ENCODE measurements at places on chromosomes 1 and 21. TPM values are rescaled to one million over a fixed set of nuclear protein-coding genes. Genes with fewer than 3 reads are reported as not detected.
A peak's percentile ranks its signal among the peaks of the same experiment; 100 is the strongest.

Gene KMO
- total RNA-seq, result 0.35 TPM

DNA sequence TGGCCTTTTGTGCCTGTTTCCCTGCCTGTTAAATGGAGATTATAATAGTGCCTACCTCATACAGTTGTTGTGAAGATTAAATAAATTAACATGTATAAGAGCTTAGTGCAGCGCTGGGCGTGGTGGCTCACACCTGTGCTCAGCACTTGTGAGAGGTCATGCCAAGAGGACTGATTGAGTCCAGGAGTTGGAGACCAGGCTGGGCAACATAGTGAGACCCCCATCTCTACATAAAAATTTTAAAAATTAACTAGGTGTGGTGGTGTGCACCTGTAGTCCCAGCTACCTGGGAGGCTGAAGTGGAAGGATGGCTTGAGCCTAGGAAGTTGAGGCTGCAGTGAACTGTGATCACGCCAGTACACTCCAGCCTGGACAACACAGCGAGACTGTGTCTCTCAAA is 12.1 kb downstream of the CAMK2N1 start:
- DNase-seq, result no peak

Gene OPRD1
- total RNA-seq, result not detected

Gene SYT6
- not detected for total RNA-seq

Gene SH2D1B
- total RNA-seq, result 0.16 TPM

DNA sequence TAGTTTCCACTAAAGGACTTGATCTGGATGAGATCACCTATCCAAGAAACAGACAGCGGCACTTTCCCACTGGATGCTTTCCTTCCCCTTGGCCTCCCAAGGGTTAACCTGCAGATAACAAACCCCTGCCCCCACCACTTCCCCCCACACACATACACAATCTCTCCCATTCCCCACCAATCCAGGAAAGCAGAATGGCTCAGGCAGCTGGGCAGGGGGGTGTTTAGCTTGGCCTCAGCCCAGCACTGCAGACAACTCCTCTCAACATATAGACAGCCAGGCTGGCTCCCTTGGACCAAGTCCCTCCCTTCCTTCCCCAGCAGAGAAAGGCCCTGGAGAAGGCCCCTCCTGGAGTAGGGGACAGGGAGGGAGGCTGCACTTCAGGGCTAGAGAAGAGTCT is 24.6 kb downstream of the PLEKHA6 start:
- DNase-seq, result no peak

DNA sequence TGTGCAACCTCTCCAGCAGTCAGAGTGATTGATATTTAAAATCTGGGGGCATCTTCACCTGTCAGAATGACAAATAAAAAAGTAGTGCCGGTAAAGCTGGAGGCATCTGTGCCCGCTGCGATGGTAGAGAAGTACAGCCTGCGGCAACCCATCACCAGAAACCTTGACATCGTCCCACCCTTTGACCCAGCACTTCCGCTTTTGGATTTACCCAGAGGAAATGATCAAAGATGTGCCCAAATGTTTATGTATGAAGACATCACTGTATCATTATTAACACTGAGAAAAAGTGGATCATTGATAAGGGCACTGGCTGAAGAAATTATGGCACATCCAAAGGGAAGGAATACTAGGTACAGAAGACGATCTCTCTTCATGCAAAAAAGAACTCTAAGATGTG is 96.0 kb downstream of the PGBD5 start:
- DNase-seq, result no peak

GRCh38 chr21:16426936-16427335 is 697.2 kb downstream of the USP25 start:
- DNase-seq, result no peak

DNA sequence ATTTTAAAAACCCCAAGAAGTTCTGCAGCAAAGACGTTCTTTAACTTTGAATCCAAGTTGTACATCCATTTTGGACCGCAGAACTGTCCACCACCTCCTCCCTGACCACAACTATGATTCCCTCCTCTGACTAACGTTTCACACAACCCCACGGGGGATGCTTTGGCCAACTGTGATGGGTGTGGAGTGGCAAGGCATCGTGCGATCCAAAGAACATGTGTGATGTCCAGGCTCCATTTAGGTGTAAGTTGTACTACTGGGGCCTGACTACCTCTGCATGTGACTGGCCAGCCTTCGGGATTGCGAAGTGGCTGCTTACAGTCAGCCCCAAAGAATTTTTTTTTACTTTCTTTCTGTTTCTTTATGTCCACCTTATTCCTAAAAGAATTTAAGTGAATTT is 6.7 kb downstream of the KCNJ15 start:
- no peak for DNase-seq

GRCh38 chr1:184595596-184595995 is 159.1 kb downstream of the EDEM3 start:
- no peak for DNase-seq

DNA sequence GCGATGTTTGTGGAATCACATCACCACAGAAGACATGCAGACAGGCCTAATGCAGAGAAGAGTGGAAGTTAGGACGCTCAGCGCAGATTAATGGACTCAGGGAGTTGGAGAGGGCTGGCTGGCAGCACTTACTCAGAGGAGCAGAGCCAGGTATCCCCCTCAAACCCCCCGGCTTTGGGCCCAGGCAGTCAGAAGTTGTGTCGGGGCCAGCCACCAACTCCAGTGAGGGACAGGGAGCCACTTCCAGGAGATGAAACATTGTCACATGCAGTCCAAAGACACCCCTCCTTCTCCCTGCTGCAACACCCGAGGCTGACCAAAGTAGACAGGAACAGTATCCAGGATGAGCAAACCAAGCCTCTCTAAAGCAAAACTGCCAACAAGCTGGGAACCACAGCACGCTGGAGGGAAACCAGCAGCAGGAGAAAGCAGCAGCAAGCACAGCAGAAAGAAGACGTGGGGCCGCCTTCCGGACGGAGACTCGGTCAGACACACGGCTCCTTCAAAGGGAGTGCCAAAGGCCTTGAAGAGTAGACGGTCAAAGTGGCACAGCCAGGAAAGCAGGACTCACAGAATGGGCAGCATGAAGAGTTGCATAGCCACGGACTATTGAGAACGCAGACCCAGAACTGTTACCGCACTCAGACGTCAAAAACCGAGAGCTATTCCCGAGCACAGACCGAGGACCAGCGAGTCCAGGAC is 149.3 kb downstream of the PCBP3 start:
- DNase-seq, result no peak

- DNase-seq, result no peak
These were observed 445.3 kb downstream of the RWDD3 start for GRCh38 chr1:95679262-95679661.

DNA sequence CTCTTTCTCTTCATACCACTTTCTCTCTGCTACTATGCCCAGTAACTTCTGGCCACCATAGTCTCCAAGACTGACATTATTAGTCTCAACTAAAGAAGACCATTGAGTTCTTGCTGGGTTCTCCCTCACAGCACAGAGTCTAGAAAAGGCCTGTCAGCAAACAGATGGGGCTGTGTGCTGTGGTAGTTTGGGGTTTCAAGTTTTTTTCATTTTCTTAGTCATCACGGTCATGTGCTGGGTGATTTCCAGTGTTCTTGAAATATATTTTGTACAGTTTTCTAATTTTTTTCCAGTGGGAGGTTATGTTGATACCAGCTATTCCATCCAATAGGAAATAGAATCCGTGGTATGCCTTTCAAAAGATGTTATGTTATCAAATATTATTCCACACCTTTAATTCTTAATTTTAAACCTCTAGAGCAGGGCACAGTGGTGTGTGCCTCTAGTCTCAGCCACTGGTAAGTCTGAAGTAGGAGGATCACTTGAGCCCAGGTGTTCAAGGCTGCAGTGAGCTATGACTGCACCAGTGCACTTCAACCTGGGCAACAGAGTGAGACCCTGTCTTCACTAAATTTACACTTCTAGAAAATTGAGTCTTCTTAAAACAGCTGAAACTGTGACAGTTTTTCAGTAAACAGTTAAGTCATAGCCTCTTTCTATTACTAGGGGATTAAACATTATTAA is 8.3 kb downstream of the CFHR2 start:
- DNase-seq, result no peak

DNA sequence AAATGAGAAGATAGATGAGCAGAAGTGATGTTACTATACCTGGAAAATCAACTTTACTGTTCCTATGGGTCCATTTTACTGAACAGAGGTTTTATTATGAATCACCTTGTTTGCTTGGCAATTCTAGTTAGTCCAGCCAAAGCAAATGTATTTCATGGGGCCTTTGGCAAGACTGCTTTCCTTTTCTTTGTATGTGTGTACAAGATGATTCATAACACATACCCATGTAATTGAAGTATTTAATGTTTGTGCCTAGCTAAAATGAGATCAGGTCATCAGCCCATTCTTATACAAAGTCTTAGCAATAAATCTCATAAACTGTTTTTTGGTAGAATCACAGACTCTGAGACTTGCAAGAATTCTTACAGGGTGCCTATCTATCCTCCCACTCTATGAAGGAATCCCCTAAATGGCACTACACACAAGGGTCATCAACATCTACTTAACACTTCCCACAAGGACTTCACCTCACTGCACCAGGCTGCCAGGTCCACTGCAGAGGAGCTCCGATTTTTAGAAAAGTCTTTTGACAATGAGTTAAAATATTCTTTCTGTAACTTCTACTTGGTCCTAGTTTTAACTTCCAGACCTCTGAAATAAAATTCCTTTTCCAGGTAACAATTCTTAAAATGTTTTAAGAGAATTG is 58.5 kb downstream of the LPAR3 start:
- DNase-seq, result no peak

GRCh38 chr1:214362188-214362882 is 81.4 kb downstream of the SMYD2 start:
- peak; percentile 77 for DNase-seq

Gene GBP2
- total RNA-seq, result 22.1 TPM

Gene SH3BP5L
- total RNA-seq, result 18.5 TPM

All from right atrium auricular region (tissue), 2 donors.